NCI-H1105 (cell line): ENCODE measurements at places on chromosomes 13 and 19.

DNA sequence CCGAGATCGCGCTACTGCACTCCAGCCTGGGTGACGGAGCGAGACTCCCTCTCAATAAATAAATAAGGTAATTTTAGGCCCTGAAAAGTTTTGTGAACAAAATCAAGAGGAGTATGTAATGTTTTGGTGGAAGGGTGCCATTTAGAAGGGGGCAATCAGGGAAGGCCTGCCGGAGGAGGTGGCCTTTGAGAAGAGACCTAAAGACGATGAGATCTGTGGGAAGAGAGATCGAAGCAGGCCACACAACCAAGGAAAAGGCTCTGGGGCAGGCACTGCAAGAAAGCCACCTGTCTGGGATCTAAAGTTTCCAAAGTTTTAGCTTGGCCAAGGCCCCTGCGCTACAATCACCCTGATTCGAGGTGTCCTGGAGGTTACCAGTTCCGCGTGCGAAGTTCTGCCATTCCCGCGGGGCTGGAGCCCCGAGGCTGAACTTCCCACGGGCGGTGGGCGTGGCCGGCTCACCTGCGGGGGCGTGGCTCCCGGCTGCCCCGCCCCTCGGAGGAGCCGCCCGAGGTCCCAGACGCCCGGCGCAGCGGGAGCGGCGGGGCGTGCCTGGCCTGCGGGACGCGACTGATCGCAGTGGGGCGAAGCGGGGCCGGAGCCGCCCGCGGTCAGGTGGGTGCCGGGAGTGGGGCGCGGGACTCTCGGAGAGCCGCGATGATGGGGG, at the start of gene KLC3:
KLC3 (plus strand) TSS at position 519 of the 667 bp plus-strand sequence. CDS start 4,792 bp downstream, outside the sequence.
- DNase-seq: peak; percentile 31

- DNase-seq: no peak
Measured at GRCh38 chr13:74986609-74987008, 495.4 kb downstream of the TBC1D4 start.

GRCh38 chr13:59715611-59716010, 448.1 kb downstream of the DIAPH3 start:
- DNase-seq: no peak

DNA sequence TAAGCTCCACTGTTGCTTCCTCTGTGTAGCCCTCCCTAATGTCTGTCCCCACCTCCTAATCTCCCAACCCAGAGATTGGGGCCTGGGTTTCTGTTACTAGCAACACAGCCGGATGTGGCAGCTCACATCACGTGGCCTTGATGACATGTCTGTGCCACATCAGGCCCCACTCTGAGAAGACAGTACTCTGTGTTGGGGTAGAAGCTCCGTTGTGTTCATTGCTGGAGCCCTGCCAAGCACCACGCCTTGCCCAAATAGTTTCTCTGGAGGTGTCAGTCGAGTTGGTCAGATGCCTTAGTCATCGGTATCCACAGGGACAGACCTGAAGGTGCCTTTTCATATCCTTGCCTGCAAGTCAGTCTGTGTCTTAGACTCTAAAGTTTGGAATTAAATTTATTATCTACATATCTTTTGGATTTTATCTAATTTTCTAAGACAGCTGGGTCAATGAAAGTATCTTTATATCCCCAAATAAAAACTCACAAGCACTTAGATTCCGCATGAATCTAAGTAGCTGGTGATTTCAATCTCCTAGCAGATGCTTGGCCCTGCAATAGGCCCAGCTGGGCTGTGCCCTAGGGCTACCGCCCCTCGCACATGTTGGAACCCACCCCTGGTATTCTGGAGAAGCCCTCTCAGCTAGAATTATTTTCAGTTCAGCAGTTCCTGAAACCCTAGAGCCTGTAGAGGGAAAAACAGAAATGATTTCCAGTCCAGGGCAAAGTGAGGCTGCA, 204.0 kb upstream of the TSHZ3 start:
- DNase-seq: no peak

DNA sequence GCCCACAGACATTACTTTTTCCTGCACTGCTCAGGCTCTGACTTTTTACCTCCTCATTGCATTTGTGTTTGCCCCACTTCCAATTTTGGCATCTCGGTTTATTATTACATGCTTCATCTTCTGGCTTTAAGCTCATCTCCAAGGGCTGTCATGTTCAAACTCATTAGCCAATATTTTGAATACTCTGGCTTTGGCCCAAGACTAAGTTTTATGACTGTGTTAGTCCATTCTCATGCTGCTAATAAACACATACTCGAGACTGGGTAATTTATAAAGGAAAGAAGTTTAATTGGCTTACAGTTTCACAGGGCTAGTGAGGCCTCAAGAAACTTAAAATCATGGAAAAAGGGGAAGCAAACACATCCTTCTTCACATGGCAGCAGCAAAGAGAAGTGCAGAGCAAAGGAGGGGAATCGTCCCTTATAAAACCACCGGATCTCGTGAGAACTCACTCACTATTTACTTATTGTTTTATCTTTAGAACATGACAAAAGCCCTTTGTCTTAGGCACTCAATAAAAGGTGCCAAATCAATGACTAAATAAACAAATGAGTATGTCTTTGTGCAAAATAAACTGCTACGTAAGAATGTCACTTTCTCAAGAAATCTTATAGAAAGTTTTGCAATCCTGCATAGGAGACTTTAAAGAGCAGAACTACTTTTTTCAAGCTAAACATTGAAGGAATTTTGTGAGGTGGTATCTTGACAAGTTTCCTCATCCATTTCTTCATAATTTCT, 233.4 kb upstream of the SPRY2 start:
- no peak for DNase-seq

- no peak for DNase-seq
Measured at GRCh38 chr19:30371960-30372824, at the start of gene ZNF536. ZNF536 (plus strand) TSS chr19:30372384; CDS start chr19:30443563, 71,179 bp downstream.

DNA sequence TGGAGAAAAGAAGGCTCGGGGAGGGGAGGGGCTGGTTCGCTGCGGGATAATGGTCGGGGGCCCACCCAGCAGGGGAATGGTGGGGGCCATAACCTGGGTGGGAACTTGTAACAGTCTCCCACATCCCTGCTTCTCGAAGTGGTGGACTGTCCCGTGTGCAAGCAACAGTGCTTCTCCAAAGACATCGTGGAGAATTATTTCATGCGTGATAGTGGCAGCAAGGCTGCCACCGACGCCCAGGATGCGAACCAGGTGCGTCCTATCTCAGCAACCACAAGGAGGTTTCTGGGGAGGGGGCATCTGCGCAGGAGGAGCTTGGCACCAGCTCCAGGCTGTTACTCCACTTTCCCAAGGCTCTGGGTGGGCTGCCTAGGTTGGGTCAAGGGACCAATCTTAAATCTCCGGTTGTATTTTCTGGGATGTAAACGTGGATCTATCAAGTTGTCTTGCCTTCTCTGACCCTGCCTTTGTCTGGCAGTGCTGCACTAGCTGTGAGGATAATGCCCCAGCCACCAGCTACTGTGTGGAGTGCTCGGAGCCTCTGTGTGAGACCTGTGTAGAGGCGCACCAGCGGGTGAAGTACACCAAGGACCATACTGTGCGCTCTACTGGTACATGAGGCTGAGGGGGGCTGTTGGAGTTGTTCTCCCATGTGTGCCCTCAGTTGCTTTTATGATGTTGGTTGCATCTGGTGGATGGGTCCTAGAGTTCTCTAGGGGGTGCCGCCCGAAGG, 1.6 kb downstream of the TRIM28 start:
- no peak for DNase-seq

- DNase-seq: no peak
Measured at GRCh38 chr13:105547851-105548250, 987.6 kb downstream of the EFNB2 start.

- peak; percentile 93 for DNase-seq
Measured at GRCh38 chr19:46014941-46015686, 7.7 kb downstream of the PGLYRP1 start.

- no peak for DNase-seq
Measured at GRCh38 chr19:34454685-34455084, 26.5 kb downstream of the UBA2 start.

GRCh38 chr13:93723316-93723715, 496.7 kb downstream of the GPC6 start:
- DNase-seq: no peak

- DNase-seq: peak; percentile 8
Measured at GRCh38 chr13:45733361-45733760, 31.2 kb downstream of the CBY2 start.

DNA sequence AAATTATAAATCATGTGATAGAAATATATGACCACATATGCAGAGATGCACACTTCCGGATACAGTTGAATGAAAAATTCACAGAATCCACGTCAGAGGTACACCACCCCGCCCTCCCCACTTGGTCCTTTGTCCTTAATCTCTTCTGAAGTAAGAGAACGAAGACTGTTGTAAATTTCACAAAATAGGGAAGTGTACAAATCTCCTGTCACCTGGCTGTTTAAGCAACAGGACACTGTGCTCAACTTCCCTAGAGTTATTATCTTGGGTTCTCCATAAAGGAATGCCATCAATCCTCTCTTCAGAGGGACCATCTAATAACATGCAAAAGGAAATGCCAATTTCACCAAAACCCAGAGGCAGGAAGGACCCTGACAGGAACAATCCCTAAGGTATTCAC, 10.5 kb upstream of the CEACAM6 start:
- DNase-seq: no peak

- no peak for DNase-seq
Measured at GRCh38 chr13:42524487-42525034, 49.4 kb upstream of the TNFSF11 start.

DNA sequence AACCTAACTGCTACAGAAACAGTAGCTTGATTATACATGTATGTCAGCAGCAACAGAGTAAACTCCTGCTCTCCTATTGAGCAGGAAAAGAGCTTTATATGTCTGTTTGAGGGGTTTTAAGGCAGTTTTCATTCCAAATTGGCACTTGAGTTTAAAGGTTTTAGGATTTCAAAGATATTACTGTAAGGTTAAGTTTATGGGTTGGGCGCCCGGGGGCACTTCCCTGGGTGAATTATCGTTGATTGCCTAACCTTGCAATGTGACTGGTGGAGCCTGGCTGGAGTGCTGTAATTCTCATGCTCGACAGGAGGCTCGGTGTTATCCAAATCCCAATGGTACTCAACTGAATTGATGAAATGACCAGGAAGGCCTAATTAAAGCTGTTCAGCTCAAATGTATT, 1586.1 kb downstream of the OLFM4 start:
- DNase-seq: no peak

DNA sequence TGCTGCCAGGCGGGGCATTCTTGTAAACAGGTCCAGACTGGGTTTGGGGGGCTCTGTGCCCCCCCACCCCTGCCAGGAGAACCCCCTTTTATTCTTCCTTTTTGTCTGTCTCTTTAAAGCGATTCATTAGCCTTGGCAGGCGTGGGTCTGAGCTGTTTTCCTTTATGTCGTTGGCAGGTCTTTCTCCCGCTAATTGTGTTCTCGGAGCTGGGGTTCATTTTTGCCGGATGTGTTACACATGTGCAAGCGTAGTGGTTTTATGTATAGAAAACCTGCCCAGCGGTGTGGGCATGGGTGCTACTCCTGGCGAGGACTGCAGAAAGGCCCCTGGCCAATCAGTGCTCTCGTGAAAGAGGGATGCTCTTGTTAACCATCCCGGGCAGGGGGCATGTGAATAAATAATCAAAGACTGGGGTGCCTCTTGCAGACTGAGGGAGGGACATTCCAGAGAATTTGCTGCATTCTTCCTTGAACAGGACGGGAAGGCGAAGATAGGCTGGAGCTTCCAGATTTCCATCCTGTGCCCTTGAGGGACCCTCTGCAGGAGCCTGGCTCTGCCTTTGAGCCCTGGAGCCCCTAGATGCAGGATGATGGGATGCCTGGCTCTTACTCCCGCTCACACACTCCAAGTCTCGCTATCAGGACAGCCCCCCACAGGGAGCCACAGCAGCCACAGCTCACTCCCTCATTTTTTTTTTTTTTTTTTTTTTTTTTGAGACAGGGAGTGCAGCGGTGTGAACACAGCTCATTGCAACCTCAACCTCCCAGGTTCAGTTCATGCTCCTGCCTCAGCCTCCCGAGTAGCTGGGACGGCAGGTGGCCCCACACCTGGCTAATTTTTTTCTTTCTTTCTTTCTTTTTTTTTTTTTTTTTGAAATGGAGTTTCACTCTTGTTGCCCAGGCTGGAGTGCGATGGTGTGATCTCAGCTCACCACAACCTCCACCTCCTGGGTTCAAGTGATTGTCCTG, 14.1 kb downstream of the CARM1 start:
- DNase-seq: no peak

GRCh38 chr19:49852631-49853126, 1.7 kb downstream of the PTOV1 start:
- no peak for DNase-seq

DNA sequence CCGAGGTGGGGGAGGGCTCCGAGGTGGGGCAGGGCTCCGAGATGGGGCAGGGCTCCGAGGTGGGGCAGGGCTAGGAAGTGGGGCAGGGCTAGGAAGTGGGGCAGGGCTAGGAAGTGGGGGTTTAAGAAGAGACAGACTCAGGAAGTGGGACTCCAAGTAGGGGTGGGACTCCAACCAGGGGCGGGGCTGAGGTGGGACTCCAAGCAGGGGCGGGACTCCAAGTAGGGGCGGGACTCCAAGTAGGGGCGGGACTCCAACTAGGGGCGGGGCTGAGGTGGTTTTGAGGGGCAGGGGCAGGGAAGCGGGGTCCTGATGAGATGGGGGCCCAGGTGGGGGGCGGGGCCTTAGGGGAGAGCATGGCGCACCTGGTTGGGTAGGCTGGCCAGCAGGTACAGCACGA, 13.6 kb downstream of the CFD start:
- no peak for DNase-seq

GRCh38 chr19:15995536-15995935, 46.7 kb downstream of the OR10H4 start:
- DNase-seq: no peak

GRCh38 chr13:68292601-68293000, 1062.5 kb upstream of the PCDH9 start:
- no peak for DNase-seq

GRCh38 chr19:4093643-4094175, 27.0 kb upstream of the ZBTB7A start:
- no peak for DNase-seq

GRCh38 chr13:32025730-32026129, 5.8 kb upstream of the FRY start:
- no peak for DNase-seq

- DNase-seq: no peak
Measured at GRCh38 chr13:106529415-106530170, 5.9 kb downstream of the EFNB2 start.
